ENCODE measurements at places on chromosomes 7 and 10. TPM values are rescaled to one million over a fixed set of nuclear protein-coding genes. Genes with fewer than 3 reads are reported as not detected.

The GRID1 gene
- polyA plus RNA-seq: 0.20 TPM

The OR6V1 gene
- polyA plus RNA-seq: not detected

GRCh38 chr7:141490474-141490873 lies 60.7 kb upstream of the AGK start:
- DNase-seq: no peak

GRCh38 chr7:95863623-95864022 lies 91.3 kb downstream of the DYNC1I1 start:
- DNase-seq: no peak

The GCK gene
- polyA plus RNA-seq: 0.40 TPM

DNA sequence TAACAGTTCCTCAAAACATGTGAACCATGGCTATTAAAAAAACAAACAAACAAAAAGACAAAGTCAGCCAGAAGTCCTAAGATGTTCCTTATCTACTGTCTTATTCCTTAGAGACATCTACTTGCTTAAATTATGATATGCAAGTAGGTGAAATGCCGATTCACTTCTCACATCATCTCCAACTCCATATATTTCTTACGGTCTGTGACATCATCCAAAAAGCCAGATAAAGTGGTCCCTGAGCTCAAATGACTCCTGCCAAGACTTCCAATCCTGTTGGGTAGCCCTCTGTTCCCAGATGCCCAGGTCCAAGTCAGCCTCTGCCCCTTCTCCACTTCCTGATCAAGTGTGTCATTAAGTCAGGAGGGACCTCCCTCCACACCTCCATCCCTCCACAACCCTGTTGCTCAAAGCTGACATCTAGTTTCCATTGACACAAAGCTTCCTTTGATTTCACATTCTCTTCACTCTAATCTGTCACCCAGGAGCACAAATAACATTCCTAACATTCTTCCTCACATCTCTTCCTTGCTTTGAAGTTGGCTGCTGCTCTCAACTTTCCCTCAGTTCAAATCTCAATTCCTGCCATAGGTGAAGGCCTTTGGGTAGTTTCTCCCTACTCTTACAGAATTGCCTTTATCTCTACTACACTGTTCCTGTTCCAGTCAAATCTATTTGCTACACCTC lies 56.1 kb upstream of the PDLIM1 start:
- no peak for DNase-seq

DNA sequence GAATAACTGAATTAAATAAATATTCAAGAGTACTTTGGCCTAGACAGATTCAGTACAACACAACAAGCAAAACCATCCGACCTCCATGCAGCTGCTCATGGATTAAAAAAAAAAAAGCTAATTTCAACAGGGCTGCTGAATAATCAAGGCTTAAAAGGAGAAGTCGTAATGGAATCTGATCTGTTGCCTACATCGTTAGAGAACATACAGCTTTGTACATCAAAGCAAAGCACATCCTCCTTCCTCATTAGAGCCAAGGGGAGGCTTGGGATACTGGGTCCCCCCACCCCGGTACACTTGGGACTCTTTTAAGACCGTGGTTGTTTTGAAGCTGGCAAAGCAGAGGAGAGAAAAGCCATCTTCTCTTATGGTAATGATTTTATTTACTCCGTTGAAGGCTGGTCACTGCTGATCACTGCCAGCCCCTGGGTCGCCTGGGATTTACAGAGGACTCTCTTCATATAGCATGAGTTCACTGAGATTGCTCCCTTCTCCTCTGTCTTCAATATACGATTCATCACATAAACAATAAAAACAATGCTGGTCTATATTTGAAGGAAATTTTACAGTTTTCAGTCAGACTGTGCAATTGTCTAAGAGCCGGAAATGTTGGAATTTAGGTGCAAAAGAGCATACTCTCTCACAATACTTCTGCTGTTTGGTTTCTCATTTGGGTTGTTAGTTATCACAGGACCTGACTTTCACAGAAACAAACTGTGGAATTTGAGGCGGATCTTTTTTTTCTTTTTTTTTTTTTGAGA lies 148.8 kb downstream of the FAM107B start:
- no peak for DNase-seq

The ASZ1 gene
- not detected for polyA plus RNA-seq

- no peak for DNase-seq
Observed at GRCh38 chr10:99709480-99710229, 22.3 kb downstream of the COX15 start.

- no peak for DNase-seq
Observed at GRCh38 chr10:123496375-123496774, 169.8 kb upstream of the GPR26 start.

The STK32C gene
- 8.4 TPM for polyA plus RNA-seq

GRCh38 chr7:14821757-14822480 lies 80.6 kb downstream of the DGKB start:
- DNase-seq: peak; percentile 41

GRCh38 chr10:66925896-66926715 lies at the start of gene LRRTM3:
Gene LRRTM3, plus strand, starts transcription at chr10:66926036.
- DNase-seq: no peak

The HSPB1 gene
- 642 TPM for polyA plus RNA-seq
